ENCODE measurements at places on chromosomes 2 and 18. TPM values are rescaled to one million over a fixed set of nuclear protein-coding genes. Genes with fewer than 3 reads are reported as not detected.

The MAP2 gene
- 14.7 TPM for total RNA-seq

The LHCGR gene
- 1.3 TPM for total RNA-seq

The ACVR1C gene
- total RNA-seq: 0.18 TPM

The B4GALT6 gene
- total RNA-seq: 5.7 TPM

The ERBB4 gene
- 104 TPM for total RNA-seq

The CTNNA2 gene
- 2.3 TPM for total RNA-seq

The ITGB6 gene
- total RNA-seq: 21.3 TPM

The IL37 gene
- not detected for total RNA-seq

The KCNJ3 gene
- total RNA-seq: 6.1 TPM

The VIT gene
- 0.88 TPM for total RNA-seq

The NDUFV2 gene
- total RNA-seq: 104 TPM

The GPR45 gene
- total RNA-seq: not detected

The SERPINB7 gene
- total RNA-seq: 0.29 TPM

The DCDC2C gene
- 0.93 TPM for total RNA-seq

The FAM110C gene
- total RNA-seq: 12.0 TPM

The CYP1B1 gene
- 141 TPM for total RNA-seq

The TCF7L1 gene
- total RNA-seq: 14.1 TPM

The SSB gene
- 64.9 TPM for total RNA-seq

The MBP gene
- total RNA-seq: 26.3 TPM

The LTBP1 gene
- 75.9 TPM for total RNA-seq

The NDC80 gene
- 7.4 TPM for total RNA-seq

The FOXI3 gene
- 0.06 TPM for total RNA-seq

The FBXO15 gene
- total RNA-seq: 3.5 TPM

The INPP5D gene
- 23.4 TPM for total RNA-seq

The PAX3 gene
- total RNA-seq: 0.58 TPM

The PAIP2B gene
- total RNA-seq: 15.8 TPM

The CD28 gene
- 2.7 TPM for total RNA-seq

The C2orf72 gene
- total RNA-seq: 3.0 TPM

The KCNE4 gene
- total RNA-seq: 11.2 TPM

The GALNT5 gene
- 0.70 TPM for total RNA-seq

The NCKAP5 gene
- total RNA-seq: 7.5 TPM

The DYNAP gene
- not detected for total RNA-seq

The EVA1A gene
- 34.6 TPM for total RNA-seq

The SERPINB3 gene
- total RNA-seq: not detected

The TRIM43 gene
- 0.18 TPM for total RNA-seq

The RAPGEF4 gene
- total RNA-seq: 17.5 TPM

The UGT1A5 gene
- not detected for total RNA-seq

The HOXD9 gene
- 50.0 TPM for total RNA-seq

The MERTK gene
- 17.3 TPM for total RNA-seq

The VRK2 gene
- 13.8 TPM for total RNA-seq

The PPIG gene
- total RNA-seq: 44.0 TPM

The CAPN14 gene
- 0.12 TPM for total RNA-seq

The ARMC9 gene
- total RNA-seq: 28.2 TPM

The FABP1 gene
- total RNA-seq: 1.1 TPM
